ENCODE measurements at places on chromosomes 3 and 15. TPM values are rescaled to one million over a fixed set of nuclear protein-coding genes. Genes with fewer than 3 reads are reported as not detected.

DNA sequence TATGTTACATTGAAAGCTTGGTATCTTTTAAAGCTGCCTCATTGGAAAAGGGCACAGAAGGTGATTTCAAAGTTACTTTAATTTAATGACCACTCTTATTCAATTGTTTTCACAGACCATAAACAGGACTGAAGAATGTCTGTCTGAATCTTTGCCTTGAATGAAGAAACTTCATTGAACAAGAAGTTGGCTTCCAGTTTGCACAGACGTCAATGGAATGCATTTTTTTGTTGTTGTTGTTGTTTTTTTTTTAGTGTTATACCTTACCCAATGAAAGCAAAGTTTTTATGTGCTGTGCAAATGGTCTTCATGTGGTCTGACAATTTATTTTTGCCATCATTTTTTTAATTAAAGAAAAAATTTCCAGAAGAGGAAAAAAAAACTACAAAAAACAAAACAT lies 602.7 kb upstream of the TGFBR2 start:
- no peak for DNase-seq

DNA sequence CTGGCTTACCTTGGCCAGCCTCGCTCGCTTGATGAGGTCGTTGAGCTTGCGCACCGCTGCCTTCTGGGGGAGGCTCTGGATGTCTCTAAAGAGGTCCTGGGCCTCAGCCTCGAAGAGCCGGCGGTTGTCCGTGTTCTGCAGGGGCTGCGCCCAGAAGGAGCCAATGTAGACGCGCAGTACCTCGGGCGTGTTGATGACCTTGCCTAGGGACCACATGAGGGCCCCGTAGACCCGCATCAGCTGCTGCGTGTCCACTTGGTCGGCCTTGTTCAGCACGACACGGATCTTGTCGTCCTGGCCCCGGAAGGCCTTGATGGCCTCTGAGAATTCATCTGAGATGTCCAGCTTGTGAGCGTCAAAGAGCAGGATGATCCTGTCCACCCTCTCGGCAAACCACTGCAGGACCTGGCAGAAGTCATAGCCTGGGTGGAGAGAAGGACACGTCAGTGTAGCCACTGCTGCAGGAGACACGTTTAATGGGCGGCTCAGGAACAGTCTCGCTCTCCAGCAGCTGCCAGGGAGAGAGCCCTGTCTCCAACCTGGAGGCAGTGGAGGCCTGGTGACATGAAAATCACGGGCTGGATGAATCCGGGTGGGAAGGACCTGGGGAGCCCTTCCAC lies 25.5 kb upstream of the SPTBN5 start:
- DNase-seq = no peak

DNA sequence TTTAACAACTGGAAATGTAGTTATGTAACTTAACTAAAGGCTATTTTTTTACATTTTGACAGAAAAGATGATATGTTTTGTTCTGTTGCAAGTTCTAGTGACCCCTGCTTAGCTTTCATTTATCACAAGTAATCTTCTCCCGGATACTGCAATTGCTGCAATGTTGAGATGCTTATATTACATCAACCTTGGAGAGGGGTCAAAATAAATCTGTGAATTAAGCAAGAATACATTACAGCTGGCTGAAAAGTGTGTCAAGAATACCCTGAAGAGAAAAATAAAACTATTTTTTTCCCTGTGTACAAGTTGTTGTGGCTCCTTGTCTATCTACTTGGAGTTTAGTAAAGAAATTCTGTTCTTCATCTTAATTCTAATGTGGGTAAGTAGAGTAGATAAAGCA lies 232.1 kb upstream of the GOLIM4 start:
- DNase-seq = no peak

GRCh38 chr3:4306860-4307259 lies 3.7 kb downstream of the SETMAR start:
- no peak for DNase-seq

GRCh38 chr15:60729850-60730458 lies 251.0 kb upstream of the ICE2 start:
- no peak for DNase-seq

DNA sequence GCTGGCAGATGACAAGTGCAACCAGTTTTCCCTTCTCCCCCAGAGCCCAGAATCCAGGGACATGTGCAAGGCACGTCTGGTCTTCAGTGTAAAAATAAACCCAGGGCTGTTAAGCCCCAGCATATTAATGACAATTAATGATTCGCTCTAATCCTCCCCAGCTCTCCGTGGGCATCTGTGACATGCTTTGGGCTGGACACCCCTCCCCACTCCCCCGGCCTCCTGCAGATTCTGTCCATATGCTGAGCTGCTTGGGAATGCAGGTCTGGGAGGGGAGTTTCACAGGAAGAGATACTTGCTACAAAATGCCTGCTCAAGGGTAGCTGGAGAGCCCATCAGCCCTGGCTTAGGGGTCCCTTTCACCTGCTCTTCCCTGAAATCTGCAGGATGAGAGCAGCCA lies 43.0 kb upstream of the NTRK3 start:
- no peak for DNase-seq

DNA sequence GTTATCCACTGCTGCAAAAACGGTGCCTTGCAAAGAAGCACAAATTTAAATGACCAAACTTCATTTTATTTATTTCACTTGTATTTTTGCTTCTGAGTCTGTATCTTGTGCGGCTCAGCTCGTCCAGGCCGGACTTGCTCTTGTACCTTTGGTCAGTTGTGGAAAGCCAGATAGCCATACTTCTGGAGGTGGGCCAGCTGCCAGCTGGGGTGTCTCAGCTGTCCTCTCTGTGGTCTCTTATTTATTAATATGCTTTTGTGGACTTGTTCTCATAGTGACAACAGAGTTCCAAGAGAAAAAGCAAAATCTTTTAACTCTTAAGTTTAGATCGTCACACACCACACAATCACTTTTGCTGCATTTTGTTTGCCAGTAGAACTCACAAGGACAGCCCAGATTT lies 87.7 kb downstream of the IL1RAP start:
- no peak for DNase-seq

DNA sequence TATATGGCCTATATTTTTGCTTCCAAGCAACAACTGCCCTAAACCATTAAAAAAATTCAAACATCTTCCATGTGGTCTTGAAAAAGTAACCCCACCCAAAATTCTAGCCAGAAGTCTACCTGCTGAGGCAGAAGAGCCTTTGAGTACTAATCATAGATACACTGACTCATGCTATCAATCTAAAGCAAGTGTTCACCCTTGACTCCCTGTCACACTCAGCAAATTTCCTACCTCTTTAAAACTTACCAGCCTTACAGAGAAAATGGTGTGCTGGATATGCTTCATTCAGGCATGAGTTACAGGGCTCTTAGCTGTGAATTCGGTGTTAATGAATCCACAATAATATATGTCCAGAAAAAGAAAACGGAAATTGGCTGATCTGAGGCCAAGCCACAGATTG lies 373.8 kb downstream of the MAGI1 start:
- DNase-seq = no peak

- DNase-seq = no peak
Observed at GRCh38 chr3:171077261-171077660, 50.7 kb upstream of the SLC2A2 start.

DNA sequence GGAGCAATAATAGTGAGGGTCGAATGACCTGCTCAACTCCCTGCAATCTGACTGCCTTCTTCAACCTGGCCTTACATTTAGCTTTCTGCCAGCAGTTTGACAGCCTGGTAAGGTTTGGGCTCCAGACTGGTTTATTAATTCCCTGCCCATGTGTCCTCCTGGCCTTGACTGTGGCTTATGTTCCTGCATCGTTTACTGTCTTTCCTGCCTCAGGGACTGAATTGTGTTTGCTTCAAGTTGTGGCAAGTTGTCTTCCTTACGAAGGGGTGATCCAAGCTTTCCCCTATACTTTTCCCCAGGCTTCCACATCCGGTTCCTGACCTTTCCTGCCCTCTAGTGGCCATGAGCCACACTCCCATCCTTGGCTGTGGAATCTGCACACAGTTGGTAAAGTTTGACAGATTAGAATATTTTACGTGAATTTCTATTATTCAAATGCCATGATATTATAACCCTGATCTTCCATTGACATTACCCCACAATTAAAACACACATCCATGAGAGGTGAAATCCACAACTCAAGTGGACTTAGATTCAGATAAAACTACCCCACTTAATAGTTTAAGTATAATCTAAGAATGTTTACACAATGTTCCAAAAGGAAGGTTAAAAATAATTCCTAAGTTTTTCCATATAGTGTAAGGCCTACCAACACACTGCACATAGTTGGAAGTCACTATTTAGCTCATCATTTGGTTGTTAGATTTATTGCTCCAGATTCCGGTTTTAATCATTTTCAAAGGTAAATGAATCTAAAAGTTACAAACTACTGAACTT lies 95.7 kb downstream of the NEDD4 start:
- DNase-seq = no peak

DNA sequence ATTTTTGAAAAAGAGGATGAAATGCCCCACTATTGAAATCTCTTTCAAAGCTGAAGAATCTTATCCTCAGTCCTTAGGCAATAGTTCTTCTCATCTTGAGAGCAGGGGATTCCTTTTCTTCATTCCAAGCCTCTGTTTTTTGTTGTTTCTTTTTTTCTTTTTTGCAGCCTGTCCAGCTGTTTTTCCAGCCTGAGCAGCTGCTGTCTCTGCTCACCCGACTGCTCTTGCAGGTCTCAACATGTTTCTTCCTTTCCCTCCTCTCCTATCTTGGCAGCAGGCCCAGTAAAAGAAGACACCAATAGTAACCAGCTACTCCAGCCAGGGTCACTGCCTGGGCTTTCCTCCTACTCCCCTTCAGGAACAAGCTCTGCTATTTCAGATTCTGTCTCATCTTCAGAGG lies 23.8 kb downstream of the MEX3B start:
- DNase-seq = no peak

GRCh38 chr15:39300451-39301153 lies 280.3 kb upstream of the THBS1 start:
- no peak for DNase-seq

- no peak for DNase-seq
Observed at GRCh38 chr3:133535971-133536881, 37.3 kb upstream of the CDV3 start.

GRCh38 chr3:112781599-112781998 lies 65.1 kb downstream of the CD200R1L start:
- no peak for DNase-seq

DNA sequence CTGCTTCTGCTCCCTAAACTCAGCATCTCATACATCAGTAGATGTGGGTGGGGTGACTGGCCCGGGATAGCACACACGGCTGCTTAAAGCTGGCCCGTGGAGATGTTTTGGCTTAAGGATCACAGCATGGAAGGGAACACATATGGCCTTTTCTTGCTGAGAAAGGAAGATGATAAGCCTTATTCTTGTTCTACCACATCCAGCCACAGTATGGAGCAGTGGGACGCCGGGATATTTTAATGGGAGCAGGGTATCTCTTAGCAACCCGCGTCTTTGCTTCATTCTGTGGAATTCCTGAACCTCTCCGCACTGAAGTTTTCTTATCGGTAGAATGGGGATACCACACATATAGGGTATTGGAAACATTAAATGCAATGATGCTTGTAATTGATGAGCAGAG lies 94.1 kb upstream of the PROK2 start:
- no peak for DNase-seq

DNA sequence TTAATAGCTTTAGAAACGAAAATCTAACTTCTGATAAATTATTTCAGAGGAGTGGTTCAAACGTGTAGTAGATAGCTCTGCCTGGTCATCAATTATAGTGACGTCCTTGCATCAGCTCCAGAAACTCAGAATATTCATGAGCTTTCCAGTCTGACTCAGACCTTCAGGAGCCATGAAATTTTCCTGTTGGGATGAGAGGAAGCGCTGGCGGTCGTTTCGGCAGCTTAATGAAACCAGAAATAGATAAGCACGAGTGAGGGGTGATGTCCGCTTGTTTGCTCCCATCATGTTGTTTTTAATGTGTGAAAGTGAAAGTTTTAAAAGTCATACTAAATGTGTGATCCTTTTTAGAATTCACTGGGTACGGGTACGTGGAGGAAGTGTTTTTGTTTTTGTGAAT lies 141.1 kb downstream of the PGPEP1L start:
- no peak for DNase-seq

DNA sequence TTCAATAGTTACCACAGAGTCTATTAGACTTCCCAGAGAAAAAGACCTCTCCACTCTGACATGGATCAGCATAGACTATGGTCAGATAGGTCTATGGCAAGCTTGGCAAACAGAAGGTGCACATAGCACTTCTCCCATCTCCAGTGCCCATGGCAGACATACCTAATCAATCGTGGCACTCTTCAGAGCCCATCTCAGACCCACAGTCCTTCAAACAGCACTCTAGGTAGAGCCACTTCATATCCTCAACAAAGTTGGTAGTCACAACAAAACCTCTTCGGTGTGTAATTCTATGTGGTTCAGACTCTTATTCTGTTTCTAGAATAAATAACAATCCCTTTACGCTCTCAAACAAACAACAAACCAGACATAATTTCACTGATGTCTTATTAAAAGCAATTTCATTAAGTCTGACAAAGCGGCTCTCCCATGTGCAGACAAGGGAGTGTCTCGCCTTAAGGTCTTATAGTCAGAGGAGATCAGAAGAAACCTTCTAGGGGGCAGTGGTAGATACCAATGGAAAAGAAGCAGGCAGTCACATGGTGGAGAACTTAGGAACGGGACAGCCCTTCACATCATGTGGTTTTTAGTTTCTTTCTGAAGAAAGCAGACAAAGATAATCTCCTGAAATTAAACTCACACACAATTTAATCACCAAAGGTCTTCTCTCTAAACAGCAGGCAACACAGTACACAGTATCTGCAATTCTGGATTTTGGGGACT lies 483.4 kb downstream of the FOXP1 start:
- DNase-seq = no peak

- DNase-seq = no peak
Observed at GRCh38 chr3:136604961-136605360, 147.2 kb downstream of the STAG1 start.

The ATP6V1A gene
- 14.5 TPM for polyA plus RNA-seq

The CCR3 gene
- polyA plus RNA-seq = not detected

The REC114 gene
- polyA plus RNA-seq = not detected

The EPHB1 gene
- polyA plus RNA-seq = 0.50 TPM

The DZIP3 gene
- polyA plus RNA-seq = 5.4 TPM

The LMOD3 gene
- not detected for polyA plus RNA-seq

The XCR1 gene
- polyA plus RNA-seq = not detected

The CLRN1 gene
- not detected for polyA plus RNA-seq

The NEO1 gene
- 3.2 TPM for polyA plus RNA-seq

The PPP1R14D gene
- polyA plus RNA-seq = not detected
